ENCODE measurements at places on chromosomes 1 and 21. TPM values are rescaled to one million over a fixed set of nuclear protein-coding genes. Genes with fewer than 3 reads are reported as not detected.

The REN gene
- 1.3 TPM for total RNA-seq

GRCh38 chr1:11729498-11730428 lies 6.2 kb upstream of the AGTRAP start:
- DNase-seq, result no peak

DNA sequence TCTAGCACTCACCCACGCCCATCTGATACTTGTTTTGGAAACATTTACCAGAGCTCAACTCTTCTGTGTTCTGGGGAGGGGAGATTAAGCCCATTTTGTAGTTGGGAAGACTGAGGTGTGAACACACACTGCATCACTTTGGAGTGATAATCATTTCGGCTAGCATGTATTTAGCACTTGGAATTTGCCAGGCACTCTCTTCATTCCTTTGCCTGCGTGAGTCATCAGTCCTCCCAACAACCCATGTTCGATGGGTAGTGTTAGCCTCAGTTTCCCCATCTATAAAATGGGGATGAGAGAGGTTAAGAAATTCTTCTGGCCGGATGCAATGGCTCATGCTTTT lies 182.8 kb upstream of the TMEM51 start:
- DNase-seq, result no peak

The FCN3 gene
- total RNA-seq, result 51.9 TPM

The TTLL10 gene
- 1.4 TPM for total RNA-seq

The OR10K2 gene
- not detected for total RNA-seq
